ENCODE measurements at places on chromosomes 5 and 9. TPM values are rescaled to one million over a fixed set of nuclear protein-coding genes. Genes with fewer than 3 reads are reported as not detected.

The PPP3R2 gene
- total RNA-seq = not detected

The DHX29 gene
- total RNA-seq = 19.2 TPM

The OSMR gene
- 0.17 TPM for total RNA-seq

The SLC25A2 gene
- total RNA-seq = 2.2 TPM

The GCNT4 gene
- total RNA-seq = 0.57 TPM

The PCDHB4 gene
- total RNA-seq = not detected

The NXNL2 gene
- not detected for total RNA-seq

The PCA3 gene
- total RNA-seq = not detected

The TAS2R1 gene
- not detected for total RNA-seq

GRCh38 chr5:136631186-136631585 lies 265.8 kb upstream of the TRPC7 start:
- DNase-seq = no peak

DNA sequence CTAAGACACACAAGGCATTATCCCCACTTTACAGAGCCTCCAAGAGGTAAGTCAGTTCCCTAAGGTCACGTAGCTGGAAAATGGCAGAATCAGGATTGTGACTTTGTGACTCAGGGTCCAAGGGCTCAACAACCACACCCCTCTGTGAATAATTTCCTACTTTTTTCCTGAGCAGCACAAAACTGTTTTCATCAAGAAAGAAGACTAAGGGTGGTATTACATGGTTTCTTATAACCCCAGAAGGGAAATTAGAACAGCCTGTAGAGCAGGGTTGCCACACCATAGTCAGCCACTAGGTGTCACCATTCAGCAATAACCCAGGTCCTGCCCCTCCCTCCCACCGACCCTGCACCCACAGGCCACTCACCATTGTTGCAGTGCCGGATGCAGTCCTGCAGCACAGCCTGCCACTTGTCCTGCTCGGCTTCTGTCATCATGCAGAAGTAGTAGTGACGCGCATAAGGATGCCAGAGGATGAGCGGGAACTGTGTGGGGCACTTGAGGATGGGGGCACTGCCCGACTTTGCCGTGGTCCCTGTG lies 72.1 kb downstream of the LRSAM1 start:
- no peak for DNase-seq

DNA sequence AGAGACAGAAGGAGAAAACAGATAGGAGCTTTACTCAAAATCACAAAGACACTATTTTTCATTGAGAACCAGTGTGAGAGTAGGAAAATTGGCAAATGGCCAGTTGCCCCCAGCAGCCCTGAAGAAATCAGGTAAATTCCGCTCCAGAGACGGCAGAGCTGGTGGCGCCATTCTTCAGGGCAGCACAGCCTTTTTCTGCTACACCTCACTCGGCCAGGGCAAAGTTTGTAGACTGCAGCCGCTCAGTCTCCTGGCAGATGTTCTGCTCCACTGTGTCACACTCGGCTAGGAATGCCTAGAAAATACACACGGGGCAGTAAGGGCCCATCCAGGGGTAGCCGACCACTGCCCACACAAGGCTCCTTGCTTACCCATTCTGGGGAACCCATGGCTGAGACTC lies 9.5 kb downstream of the BAG1 start:
- DNase-seq = no peak

GRCh38 chr9:129459547-129460322 lies 161.2 kb downstream of the C9orf50 start:
- no peak for DNase-seq

DNA sequence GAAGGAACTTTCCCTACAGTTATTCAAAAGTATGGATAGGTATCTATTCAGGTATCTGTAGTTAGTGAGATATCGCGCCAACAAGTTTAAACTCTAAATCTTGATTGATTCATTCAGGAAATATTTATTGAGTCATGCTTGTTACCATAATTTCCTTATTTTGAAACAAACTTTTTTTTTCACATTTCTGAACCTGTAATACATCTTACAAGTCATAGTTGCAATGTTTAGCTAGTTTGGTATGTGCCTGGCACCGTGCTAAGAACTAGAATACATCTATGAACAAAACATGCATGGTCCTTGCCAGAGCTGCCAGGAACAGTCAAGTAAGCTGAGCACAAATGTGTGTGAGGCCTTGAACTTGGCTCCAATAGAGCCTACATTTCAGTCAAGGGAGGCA lies 226.4 kb downstream of the PCSK5 start:
- DNase-seq = no peak

GRCh38 chr9:133825555-133826218 lies 87.5 kb upstream of the SARDH start:
- DNase-seq = no peak

GRCh38 chr5:14006823-14007520 lies 62.5 kb upstream of the DNAH5 start:
- no peak for DNase-seq

DNA sequence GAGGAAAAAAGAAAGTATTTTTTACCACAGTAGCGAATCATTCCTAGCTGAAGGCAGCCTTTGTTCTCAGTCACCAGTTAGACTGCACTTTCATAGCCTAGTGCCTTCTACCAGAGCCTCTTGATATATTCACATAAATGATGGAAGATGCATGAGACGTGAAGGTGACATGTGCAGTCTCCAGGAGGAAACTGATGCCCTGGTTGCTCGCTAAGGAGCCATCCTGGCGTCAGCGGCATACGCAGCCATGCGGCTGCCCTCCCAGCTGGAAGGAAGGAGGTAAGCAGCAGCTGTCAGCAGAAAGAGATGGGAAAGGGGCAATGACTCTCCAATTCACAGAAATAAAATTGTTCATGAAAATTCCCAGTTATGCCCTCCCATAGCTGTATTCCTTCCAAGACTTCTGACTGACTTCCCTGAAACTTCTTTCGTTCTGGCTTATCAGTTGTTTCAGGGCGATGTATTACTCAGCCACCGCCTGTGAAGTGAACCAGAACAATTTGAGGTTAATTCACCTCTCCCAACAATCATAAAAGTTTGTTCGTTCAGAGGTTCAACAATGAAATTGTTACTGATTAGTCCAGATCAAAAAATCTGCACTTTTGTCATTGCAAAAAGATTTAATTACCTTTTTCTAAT lies 331.2 kb downstream of the NR2F1-AS1 start:
- no peak for DNase-seq

DNA sequence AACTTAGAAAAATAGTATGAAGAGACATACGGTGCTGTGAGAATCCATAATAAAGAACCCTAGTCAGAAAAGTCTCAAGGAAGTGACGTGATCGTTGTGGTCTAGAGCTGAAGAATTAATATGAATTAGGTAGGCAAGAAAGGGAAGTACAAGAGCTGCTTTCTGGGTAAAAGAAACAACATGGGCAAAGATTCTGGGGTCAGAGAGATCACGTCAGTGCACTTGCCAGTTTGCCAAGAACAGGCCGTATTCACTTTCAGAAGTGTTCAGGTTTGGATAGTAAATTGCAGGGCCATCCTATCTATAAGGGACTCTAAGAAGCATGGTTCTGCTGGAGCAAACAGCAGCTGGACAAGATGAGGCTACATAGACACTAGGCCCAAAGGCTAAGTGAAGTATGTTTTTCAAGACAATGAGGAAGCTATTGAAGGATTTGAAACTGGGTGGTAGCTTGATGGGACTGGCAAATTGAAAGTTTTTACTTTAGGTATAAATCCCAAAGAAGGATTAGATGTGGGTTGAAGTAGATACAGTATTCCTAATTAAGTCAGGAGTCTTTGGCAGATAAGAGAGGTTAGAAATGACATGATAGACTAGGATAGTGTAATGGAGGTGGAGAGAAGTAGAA lies 4.8 kb upstream of the CHD1 start:
- DNase-seq = no peak

DNA sequence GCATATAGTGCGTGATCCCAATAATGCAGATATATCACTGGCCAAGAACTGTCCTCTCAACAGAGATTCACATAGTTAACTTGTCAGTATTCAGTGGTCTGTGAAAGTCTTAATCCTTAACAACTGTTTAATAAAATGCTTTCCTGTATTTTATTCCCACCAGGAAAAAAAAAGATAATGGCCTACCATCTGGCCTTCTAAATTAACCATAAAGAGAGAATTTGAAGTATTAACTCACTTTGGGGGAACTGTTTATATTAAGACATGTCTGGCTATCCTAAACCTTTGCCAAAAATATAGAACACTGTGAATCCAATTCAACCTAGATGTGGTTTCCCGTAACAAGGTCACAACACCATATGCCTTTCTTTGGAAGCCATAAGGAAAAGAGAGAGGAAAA lies 818 bp upstream of the FREM1 start:
- no peak for DNase-seq

- DNase-seq = no peak
These were observed 157.7 kb upstream of the NR3C1 start for GRCh38 chr5:143561219-143561618.

DNA sequence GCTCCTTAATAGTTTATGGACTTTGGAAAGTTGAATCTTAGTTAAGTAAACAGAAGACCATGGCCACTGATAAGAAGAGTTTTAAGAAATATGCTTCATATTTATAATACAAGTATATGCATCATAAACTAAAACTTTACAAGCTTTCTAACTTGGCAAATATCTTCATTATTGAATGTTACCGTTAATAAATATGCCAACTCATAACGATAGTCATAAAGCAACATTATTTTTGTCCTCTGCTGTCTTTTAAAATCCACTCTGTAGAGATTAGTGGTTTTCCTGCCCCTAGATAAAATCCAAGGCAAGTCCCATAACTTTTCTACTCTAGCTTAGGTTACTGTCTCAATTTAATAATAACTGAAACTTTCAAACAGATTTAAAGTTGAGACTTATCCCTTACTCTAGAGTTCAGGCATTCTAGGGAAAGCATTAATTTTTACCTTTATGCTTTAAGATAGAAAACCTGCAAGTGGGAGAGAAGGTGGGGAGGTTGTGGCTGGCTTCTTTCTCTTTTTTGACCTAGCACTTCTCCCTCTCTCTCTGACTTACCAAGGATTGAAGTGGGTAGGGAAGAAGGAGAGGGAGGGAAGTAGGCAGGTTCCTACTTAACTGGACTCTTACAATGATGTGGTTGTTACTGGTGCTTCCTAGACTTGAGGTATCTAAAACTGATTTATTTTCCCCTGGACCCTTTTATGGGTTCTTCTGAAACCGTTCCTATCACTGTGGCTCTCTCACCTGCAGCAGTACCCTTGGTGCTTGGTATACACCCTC lies 29.6 kb downstream of the RNF145 start:
- DNase-seq = no peak

DNA sequence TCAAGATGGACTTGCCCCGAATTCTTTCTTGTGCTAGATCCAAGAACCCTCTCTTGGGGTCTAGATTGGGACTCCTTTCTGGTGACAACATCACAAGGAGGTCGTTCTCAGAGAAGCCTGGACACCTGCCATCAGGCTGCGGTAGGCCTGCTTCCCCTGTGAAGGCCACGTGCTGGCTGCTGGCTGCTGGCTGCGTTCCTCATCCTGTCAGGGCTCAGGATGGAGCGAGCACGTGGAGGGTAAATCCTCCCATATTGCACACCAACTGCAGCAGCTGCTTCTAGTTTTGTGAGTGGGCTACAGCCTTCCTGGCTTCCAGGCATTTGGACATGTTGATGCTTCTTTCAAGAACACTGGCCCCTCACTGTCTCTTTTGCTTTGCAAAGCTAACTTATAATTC lies 95.6 kb downstream of the HSPA4 start:
- DNase-seq = no peak

DNA sequence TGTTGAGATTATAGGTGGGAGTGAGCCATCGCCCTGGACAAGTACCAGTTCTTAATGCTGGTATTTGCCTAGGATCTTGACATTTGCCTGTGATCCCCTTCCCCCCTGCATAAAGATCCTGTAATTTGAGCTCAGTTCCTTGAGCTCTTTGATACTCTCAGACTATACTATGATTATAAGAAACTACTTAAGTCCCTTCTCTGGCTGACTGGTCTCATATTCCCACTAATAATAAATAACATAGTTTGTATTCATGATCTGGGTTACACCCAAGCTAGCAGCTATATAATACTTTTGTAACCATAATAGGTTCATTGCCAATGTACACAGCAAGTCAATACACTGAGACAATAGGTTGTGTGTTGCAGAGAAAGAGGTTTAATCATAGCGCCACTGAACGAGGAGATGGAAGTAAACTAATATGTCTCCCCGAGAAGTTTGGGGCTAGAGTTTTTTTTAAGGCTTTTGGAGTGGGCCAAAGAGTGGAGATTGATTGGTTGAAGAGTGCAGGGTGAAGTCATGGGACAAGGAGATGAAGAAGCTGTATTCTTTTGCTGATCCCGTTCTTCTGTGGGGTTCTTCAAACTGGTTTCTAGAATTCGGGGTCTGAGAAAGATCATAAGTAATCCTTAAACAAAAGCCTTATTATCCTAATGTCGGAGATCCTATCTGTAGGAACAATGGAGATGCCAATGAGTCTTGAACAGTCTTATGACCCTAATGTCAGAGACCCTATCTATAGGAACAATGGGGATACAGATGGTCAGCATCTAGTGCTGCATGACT lies 20.7 kb upstream of the SHOC1 start:
- DNase-seq = no peak

DNA sequence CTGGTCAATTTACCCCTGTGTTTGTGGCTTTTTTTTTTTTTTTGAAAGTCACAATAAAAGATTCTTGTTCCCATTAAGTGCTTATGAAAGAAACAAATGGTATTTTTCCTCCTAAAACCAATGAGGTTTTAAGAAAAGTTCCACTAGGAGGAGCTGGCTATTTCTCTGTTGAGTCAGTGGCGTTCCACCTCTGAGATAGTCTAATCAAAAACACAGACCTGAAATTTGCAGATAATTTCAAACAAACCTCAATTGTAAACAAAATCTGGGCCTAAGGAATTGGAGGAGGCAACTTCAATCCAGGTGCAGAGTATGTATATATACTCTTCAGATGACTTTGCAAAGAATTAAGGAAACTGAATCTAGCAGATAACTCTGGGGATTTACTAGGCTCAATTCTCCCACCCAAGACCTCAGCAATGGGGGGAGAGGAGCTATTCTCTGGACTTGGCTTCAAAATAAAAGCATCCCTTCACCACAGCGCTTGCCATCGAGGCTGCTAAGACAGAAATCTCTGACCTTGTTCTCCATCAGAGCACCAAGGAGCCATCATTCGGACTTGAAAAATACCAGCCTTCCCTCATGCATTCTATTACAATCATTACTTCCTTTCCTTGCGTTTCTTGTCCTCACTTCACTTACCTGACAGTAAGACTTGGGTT lies 52.4 kb downstream of the FANCC start:
- no peak for DNase-seq

- no peak for DNase-seq
These were observed 67.0 kb downstream of the MCTP1 start for GRCh38 chr5:95217881-95218280.

DNA sequence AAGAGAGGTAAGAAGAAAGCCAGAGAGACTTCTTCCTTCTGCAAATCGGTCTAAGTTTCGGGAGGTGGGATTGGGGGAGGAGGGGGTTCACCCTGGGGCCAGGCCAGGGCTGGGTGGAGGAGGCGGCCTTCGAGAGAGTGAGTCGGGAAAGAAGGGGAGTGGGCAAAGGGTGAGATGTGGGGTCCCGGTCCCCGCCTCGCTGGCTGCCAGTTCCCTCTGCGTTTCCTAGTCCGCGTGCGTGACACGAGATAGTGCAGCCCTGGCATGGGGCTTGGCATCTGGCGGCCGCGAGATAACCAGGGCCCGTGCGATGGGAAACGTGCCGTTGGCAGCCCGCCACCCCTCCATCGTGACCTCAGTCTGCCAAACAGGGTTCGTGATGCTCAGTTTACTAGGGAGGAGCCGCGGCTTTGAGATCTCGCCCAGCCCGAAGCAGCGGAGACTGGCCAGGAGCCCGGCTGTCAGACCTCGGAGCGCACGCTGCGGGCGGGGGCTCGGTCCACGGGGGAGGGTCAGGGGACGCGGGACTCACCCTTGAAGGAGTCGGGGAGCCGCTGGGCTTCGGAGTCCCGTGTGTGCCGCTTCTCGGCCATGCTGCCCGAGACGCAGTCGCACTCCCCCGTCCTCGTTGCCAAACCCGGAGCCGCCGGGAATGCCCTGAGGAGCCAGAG lies at the start of gene STOM:
Gene STOM (minus strand): TSS at position 656 of the 671 bp plus-strand sequence. CDS start 63 bp downstream, at position 593.
- DNase-seq = no peak
